Right atrium auricular region (tissue), 2 donors: ENCODE measurements at places on chromosomes 7 and 10. TPM values are rescaled to one million over a fixed set of nuclear protein-coding genes. Genes with fewer than 3 reads are reported as not detected.

The ZNF107 gene
- total RNA-seq: 2.0 TPM

DNA sequence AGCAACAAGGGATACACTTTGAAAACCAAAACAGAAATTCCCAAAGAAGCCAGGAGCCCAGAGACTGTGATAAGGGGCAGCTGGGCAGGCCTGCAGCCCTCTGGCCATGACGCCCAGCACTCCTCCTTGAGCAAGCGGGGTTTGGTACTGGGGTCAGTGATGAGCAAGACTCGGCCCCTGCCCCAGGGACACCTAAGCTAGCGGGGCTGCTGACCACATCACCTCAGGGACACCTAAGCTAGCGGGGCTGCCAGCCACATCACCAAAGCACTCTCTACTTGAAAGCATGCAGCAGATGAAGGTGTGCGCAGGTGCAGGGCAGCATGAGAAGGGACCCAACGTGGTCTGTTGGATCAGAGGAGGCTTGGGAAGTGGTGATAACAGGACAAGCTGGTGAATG, 108.0 kb upstream of the PPP2R2D start:
- no peak overlapping the region for H3K4me3 ChIP-seq
- H3K27me3 ChIP-seq: no peaks in the 10 kb centered on the region

The RARRES2 gene
- total RNA-seq: 105 TPM

GRCh38 chr10:24344695-24345463, 135.9 kb downstream of the KIAA1217 start:
- no peak for DNase-seq
- no peak overlapping the region for H3K4me3 ChIP-seq

DNA sequence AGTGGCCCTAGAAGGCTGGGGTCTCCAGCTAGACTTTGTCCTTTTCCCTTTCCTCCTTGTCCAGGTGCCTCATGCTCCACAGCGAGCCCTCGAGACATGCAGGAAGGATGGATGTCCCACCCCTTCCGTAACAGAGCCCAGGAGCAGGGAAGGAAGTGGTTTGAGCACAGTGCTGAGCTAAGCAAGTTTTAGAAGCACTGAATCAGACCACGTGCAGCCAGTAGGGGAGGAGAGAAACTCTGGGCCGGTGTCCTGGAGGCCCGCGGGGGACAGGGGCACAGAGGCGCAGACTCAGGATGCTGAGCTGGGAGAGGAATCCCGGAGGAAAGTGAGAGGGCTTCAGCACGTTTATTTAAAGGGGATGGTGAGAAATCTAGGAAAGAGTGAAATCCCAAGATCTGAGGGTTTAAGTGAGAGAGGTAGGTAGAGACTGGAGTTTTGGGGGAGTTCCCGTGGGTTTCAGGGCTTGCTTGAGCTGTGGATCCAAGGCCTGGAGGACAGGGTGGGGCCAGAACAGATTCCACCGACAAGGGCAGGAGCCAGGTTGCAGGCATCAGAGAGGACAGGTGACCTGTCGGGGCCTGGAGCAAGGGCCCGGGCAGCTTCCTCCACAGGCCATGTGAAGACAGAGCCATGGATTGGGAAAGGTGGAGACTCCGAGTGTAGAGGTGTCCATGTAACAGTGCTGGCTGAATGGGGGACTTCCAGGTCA, 4.4 kb upstream of the IRF5 start:
- no peaks in the 10 kb centered on the region for H3K27me3 ChIP-seq
- peaks cover 5% of the 10 kb centered on the region for H3K4me1 ChIP-seq
- H3K27ac ChIP-seq: no peak overlapping the region
- no peak for DNase-seq
- H3K4me3 ChIP-seq: no peak overlapping the region

The NXPH1 gene
- not detected for total RNA-seq

DNA sequence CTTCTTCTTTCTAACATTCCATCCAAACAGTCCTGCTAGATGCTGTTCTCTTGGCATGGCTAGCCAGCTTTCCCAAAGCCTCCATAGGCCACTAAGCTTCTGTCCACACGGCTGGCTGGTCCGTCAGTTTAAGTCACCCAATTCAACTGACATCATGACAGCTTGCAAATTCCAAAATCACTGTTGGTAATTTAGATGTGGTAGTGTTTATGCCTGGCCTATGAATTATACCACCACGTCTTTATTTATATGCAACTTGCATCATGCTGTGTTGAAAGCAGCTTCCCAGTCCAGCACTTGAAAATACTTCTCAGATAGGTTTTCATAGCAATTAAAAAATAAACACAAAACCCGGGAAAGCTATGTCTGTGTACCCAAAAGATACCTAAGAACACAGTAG, 2.2 kb upstream of the VIM start:
- no peak for DNase-seq
- no peak overlapping the region for H3K4me3 ChIP-seq
- no peaks in the 10 kb centered on the region for H3K27me3 ChIP-seq
- H3K4me1 ChIP-seq: peaks cover 19% of the 10 kb centered on the region

The HOXA9 gene
- not detected for total RNA-seq

The RBP3 gene
- not detected for total RNA-seq

- no peaks in the 10 kb centered on the region for H3K27me3 ChIP-seq
- no peak overlapping the region for H3K4me3 ChIP-seq
- peaks cover 7% of the 10 kb centered on the region for H3K36me3 ChIP-seq
- no peak overlapping the region for H3K27ac ChIP-seq
- no peaks in the 10 kb centered on the region for H3K4me1 ChIP-seq
These were observed 66.1 kb downstream of the AGK start for GRCh38 chr7:141617280-141617679.
